ENCODE measurements at places on chromosomes 16 and 17.

GRCh38 chr16:30953111-30953510, 4.2 kb downstream of the ORAI3 start:
- no peak for DNase-seq

- no peak for DNase-seq
Observed at GRCh38 chr16:9395958-9396359, 304.5 kb downstream of the HAPSTR1 start.

- DNase-seq: no peak
Observed at GRCh38 chr17:9307313-9307998, 268.2 kb downstream of the STX8 start.

DNA sequence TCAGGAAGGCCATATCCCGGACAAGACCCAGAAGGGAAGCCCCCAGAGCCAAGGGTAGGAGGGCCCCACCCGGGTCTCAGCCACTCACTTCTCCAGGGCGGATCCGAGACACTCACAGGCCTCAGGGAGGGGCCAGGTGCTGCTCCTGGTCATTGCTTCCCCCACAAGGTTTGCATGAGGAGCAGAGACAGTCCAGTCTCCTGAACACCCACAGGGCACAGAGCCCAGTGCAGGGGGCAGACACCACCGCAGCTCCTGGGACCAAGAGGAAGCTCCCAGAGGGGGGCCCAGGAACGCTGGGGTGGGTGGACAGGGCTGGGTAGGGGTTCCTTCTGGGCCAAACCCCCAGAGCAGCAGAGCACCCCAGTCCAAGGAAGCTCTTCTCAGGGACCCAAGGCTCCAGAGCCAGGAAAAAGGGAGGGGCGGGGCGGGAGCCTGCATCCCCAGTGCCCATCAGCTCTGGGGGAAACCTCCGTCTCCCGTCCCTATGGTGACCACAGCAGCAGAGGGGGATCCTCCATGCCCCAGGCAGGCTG, 709 bp upstream of the MRPL28 start:
- DNase-seq: no peak

DNA sequence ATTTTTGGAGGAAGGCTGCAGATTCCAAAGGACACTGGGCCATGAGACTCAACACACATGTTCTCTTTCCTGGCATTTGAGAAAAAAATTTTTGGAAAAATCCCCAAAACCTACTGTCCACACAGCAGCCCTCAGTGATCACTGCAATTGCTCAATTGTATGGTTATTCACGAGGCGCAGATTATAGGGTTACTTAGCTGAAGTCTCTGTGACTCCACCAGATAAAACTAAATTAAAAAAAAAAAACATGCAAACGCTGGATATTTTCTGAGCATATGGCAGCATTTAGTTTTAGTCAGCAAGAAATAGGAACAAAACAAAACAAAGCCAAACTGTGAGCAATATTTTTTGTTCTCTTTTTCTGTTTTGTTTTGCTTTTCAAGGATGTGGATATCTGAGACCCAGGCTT, 83.8 kb upstream of the FAM20A start:
- DNase-seq: no peak

DNA sequence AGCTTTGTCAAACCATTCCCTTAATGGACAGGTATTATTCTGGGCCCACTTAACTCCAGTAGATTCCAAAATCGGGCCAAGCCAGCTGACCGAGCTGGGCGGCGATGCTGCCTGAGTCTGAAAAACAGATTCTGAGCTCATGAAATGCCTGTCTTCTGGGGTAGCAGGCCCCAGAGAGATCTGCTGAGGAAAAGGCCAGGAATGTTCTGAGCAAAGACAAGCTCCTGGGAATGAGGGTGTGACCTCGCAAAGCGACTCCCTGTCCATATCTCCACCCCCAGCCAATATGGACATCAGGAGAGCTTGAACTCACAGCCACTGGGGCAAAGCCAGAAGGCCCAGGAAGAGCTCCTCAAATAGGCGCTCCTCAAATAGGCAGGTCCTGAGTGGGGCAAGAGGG, 23.7 kb downstream of the ZNF423 start:
- no peak for DNase-seq

DNA sequence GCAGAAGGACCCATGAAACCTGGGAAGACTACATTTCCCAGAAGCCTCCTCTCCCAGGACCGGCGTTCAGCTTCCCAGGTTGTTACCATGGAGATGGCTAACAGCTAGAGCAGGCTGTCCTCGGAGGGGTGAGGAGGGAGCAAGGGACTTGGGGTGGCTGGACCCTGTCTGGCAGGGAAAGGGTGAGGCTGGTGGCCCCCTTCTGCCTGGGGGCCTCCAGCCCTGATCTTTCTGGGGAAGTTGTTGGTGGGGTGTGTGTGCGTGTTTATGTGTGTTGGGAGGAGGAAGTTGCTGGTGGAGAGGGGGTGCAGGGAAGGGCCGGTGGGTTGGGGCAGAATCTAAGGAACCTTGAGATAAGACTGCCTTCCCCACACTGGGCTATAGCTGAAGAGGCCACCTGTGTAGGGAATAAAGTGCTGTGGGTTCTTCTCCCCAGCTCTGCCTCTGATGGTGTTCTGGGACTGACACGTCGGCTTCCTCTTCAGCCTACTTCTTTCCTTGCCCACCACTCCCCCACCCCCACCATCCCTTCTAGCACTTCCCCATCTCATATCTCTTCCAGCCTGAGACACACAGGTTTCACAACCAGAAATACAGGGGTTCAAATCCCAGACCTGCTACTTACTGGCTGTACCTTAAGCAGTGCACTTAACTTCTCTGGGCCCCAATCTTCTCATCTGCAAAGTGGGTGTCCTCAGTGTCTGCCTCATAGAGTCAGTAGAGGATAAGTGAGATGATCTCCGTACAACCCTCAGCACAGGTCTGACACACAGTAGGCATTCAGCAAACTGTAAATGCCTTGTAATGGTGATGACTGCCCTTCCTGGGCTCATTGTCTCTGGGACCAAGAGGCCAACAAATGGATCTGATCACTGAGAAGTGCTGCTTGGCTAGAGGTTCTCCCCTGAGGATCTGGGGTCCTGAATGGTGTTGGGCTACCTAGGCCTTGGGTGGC, at the start of gene DRC7:
Gene DRC7 (plus strand): TSS at position 82 of the 955 bp plus-strand sequence. CDS start 3,144 bp downstream, outside the sequence.
- DNase-seq: peak; percentile 52
